ENCODE measurements at places on chromosomes 13 and 19.

GRCh38 chr19:898663-899062, 5.4 kb downstream of the RNU6-9 start:
- DNase-seq, result no peak

- no peak for DNase-seq
Observed at GRCh38 chr13:37753776-37754175, 115.8 kb downstream of the TRPC4 start.

GRCh38 chr13:112785483-112785856, 95.6 kb downstream of the ATP11A start:
- DNase-seq, result no peak

DNA sequence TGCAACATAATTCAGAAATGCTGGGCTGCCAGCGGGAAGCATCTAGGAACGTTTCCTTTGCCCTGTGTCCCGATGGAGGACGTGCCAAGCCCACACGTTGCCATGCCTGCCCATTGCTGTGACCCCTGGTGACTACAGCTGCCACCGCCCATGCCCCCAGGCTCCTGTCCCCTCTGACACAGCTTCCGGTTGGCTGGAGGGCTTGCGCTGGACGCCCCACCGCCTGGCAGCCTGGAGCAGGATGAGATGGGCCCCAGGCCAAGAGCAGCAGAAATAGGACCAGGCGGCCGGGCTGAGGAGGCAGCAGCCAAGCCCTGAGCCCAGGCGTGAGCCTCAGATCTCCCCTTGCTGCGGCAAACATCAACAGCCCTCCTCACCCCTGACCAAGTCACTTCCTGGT, 125.9 kb downstream of the COL4A2 start:
- no peak for DNase-seq

- DNase-seq, result no peak
Observed at GRCh38 chr19:37954421-37954874, 47.4 kb downstream of the SIPA1L3 start.

DNA sequence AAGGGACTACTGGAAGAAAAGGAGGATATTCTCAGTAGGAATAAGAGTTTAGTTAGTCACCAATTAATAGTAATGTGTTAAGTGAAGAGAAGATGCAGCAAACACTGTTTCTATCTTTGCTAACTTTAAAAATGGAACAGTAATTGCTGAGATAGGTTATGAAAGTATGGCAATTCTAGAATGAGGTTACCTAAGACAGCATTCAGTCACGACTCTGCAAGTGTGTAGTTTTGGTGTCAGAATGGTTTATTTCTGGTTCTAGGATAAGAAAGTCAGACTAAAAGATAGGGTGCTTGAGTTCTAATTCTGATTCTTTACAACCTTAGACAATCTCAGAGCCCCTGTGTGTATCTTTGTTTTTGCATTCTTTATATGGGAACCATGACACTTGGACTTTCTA, 138.1 kb downstream of the POU4F1 start:
- DNase-seq, result no peak

GRCh38 chr19:19946226-19946625, 45.5 kb downstream of the ZNF93 start:
- no peak for DNase-seq

- DNase-seq, result no peak
Observed at GRCh38 chr13:95607366-95607765, 37.1 kb downstream of the DZIP1 start.

DNA sequence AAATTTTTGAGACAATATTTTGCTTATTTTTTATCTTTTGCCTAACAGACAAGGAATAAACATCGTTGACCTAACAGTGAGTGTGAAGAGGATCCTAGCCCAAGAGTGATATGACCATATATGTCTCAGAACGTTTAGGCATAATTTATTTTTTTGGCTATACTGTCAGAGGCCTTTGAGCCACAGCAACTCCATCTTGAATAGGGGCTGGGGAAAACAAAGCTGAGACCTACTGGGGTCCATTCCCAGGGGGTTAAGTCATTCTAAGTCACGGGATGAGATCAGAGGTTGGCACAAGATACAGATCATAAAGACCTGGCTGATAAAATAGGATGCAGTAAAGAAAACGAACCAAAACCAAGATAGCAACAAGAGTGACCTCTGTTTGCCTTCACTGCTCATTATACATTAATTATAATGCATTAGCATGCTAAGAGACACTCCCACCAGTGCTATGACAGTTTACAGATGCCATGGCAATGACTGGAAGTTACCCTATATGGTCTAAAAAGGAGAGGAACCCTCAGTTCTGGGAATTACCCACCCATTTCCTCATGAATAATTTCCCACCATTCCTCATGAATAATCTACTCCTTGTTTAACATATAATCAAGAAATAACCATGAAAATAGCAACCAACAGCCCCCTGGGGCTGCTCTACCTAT, 510.9 kb upstream of the PCDH9 start:
- no peak for DNase-seq

GRCh38 chr19:27745978-27746542, 1466.9 kb downstream of the UQCRFS1 start:
- no peak for DNase-seq

- DNase-seq, result no peak
Observed at GRCh38 chr13:108755083-108755482, 125.7 kb downstream of the MYO16 start.

DNA sequence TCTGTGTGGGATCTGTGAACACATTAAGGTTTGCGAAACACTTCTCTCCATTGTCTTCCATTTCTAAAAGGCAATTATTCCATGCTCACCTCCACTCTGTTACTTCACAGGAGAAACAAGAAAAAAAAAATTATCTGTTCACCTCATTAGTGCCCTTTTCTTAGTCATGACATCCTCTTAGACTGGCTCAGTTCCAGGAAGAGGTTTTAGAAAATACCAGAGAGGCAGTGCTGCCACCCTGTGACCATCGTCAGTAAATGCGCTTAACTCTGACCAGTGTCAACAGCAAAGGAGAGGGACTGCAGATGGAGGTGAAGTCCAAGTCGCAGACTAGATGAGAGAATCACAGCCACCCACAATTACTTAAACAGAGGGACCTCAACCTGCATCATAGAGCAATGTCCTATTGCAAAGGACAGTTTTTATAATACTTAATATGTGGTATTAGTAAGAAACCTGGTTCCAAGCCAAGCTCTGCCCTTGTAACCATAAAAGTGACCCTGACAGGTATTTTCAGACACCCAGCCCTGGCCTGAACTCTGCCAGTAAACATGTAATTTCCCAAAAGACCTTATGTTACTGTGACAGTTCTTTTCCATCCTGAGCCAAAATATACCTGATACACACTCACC, 19.4 kb downstream of the CEACAM21 start:
- peak; percentile 54 for DNase-seq

DNA sequence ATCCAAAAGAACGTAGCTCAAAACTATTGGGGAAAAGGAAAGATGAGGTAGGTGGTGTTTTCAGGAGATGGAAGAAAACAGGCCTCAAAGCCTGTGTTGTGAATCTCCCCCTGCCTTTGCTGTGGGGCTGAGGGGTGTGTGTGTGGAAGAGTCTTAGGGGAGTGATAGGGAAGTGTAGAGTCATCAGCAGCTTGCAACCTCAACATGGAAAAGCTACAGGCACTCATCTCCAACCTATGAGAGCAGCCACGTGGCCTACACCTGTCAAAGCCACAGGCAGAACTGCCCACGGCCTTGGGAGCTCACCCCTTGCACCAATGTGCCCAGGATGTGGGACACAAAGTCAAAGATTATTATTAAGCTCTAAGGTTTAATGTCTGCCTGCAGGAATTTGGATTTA, 4.3 kb upstream of the SIGLEC12 start:
- DNase-seq, result no peak

DNA sequence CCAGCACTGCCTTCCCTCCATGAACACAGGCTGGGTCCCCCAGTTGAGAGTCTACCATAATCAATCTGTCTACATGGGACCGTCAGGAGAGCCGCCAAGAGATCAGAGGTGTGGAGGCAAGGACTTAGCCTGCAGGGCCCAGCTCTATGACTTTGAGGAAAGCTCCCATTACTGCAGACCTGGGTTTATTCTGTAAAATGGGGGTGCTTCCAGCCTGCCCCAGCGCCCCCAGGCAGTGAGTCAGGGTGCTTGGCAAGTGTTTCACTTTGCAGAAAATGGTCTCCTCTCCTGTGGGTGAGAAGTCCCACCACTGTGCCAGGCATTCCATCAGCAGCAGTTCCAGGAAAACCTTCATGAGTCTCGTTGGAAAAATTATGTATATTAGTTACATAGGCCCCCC, 75.5 kb upstream of the VSTM2B start:
- no peak for DNase-seq

DNA sequence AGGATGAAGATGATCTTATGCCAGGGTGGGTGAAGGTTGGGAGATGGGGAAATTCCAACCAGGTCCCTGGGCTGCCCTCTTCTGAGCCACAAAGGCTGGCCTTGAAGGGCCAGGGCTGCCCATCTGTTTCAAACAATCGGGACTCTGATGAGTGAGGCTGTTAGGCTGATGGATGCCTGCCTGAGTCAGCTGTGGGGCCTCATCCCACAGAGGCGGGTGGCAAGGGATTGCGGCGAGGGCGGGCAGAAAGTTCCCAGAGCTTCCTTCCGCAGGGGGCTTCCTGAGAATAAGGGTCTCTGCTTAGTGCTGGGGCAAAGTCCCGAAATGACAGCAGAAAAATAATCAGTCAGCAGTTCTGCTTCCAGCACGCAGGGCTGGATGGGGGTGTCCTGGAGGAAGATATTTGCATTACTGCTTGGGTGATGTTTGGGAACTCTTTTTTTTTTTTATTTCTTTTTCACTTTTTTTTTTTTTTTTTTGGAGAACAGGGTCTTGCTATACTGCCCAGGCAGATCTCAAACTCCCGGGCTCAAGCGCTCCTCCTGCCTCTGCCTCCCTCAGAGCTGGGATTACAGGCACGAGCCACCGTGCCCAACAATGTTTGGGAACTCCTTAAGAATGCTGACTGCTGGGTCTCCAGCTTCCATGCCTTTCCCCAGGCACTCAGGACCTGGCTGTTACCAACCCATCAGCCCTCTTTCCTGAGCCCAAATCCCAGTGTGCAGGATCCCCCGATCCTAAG, 14.1 kb downstream of the SH3GL1 start:
- no peak for DNase-seq

GRCh38 chr19:6412061-6412446, 12.6 kb downstream of the KHSRP start:
- no peak for DNase-seq

DNA sequence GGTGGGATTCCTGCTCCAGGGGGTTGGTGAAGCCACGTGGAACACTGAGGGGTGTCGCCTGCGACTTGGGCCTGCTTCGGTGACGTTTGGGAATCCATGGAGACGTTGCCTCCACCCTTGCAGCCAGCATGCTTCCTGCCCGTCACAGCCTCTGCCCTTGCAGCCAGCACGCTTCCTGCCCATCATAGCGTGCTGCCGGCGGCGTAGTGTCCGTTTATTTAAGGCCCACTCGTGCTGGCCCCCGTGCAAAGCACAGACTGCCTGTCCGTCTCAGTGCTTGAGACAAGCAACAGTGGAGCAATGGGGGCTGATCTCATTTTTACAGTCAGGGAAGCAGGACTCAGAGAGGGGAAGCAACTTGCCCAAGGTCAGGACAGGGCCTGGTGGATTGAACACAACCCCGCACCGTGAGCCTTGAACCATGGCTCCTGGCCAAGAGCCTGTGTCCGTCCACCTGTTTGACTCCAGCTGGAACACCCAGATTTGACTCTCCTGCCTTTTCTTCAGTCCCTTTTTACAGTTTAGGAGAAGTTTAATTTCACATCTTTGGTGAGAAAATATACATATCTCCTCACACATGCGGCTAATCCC, 149.6 kb downstream of the TEX29 start:
- no peak for DNase-seq

GRCh38 chr19:38958301-38958700, 17.2 kb downstream of the FBXO17 start:
- no peak for DNase-seq

GRCh38 chr13:92177966-92178365, 779.5 kb downstream of the GPC5 start:
- DNase-seq, result no peak

- no peak for DNase-seq
Observed at GRCh38 chr13:43879755-43880181, at the start of gene LACC1. TSS of gene LACC1 (plus strand) at chr13:43879904. CDS start at chr13:43880986, 1,082 bp downstream.

DNA sequence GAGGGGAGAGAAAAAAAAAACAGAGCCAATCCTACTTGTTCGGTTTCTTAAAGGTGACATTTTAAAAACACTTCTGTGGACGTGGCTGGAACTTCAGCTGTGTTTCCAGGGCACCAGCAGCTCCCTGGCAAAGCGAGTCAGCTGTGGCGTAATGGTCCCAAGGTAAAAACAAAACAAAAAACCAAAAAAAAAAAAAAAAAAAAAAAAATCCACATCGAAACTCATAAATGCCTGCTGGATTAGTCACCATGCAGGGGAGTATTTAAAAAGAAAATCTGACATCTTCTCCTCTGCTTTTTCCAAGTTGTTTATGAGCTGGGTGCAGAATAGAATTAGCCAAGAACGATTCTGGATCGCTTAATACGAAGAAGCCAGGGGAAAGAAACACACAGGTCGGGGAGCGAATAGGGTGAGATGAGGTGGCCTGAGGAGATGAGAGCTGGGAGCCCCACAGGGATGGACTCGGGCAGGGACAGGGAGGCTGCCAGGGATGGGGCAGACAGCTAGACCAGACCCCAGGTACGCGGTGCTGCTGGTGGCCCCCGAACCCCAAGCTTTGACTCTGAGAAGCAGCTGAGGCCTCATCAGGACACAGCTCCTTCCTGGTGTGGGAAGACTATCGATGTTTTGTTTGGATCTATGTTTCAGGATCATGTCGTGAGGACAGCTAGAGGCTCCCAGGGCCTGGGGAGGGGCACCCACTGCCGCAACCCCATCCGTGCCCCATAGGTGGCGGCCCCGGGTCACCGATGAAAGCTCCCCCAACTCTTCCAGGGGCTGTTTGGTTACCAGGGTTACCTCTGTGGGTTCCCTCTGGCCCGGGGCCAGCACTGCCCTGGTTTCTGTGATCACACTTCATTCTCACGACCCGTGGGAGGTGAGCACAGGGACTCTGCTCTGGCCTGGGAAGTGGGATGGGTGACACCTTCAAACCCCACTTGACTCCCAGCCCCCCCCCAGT, 3.1 kb upstream of the CTXN1 start:
- DNase-seq, result peak; percentile 58

- DNase-seq, result no peak
Observed at GRCh38 chr19:43591904-43592772, 3.8 kb downstream of the IRGQ start.

Data from activated CD4-positive, alpha-beta T cell treated with anti-CD3 and anti-CD28 coated beads for 1 hour (primary cell).